AML-193 (cell line): ENCODE measurements at places on chromosomes 12 and 14.

- no peak for DNase-seq
These were observed 6.9 kb upstream of the GPRC5D start for GRCh38 chr12:12958886-12959285.

- no peak for DNase-seq
These were observed 60.0 kb downstream of the CAPS2 start for GRCh38 chr12:75270157-75270556.

GRCh38 chr12:111249018-111249370 lies 119.9 kb downstream of the PHETA1 start:
- DNase-seq = no peak

DNA sequence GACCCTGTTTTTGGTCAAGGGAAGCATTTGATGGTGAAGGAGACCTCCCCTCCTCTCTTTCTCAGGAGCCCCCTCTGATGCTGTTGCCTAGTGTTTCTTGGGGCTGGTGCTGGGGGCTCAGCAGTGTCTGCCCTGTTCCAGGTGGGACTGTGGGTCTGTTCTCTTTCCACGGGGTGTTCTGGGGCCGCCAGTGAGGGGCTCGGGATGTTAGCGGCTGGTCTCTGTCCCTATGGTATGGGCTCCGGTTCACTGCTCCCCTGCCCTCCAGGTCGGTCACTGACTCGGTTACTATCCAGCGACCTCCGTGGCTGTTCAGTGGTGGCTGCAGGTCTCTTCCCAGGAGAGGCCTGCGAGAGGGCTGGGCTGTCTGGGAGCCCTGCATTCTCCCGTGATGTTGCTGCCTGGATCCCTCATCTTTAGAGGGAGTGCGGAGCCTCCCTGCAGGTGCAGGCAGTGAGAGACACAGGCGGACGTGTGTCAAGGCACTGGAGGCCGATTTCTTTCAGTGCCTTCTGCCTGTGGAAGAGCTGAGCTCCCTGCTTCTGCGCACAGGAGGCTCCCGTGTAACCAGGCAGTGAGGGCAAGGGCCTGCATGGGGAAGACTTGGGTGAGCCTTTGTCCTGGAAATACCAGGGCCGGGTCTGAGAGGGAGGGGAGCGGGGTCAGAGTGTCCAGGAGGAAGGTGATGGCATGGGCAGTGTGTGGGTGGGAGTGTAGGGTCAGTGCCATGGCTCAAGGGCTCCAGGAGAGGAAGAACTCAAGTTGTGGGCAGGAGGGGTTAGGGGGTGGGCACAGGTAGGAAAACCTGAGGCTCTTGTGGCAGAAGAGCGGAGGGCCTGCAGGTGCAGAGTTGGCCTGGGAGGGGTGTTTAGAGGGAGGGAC lies 362.6 kb downstream of the TMEM121 start:
- DNase-seq = no peak

DNA sequence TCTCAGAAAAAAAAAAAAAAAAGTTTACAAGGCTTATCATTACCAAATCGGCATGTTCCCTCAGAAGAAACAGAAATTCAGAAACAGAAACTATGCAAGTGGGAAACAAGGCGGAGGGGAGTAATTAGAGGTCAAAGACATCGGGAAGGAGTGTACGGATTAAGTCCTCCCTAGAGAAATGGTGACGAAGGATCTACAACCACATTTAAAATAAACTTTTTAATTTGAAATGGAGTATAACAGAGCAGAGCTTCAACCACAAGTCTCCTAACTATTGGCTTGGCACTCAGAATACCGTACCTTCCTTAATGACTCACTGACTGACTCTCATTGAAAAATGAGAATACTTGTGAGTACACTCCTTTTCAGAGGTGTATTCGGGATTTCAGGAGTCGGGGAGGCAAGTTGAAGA lies 908 bp downstream of the ENTPD5 start:
- DNase-seq = peak; percentile 18

GRCh38 chr14:38762845-38763244 lies 340.2 kb downstream of the SEC23A start:
- DNase-seq = peak; percentile 9

DNA sequence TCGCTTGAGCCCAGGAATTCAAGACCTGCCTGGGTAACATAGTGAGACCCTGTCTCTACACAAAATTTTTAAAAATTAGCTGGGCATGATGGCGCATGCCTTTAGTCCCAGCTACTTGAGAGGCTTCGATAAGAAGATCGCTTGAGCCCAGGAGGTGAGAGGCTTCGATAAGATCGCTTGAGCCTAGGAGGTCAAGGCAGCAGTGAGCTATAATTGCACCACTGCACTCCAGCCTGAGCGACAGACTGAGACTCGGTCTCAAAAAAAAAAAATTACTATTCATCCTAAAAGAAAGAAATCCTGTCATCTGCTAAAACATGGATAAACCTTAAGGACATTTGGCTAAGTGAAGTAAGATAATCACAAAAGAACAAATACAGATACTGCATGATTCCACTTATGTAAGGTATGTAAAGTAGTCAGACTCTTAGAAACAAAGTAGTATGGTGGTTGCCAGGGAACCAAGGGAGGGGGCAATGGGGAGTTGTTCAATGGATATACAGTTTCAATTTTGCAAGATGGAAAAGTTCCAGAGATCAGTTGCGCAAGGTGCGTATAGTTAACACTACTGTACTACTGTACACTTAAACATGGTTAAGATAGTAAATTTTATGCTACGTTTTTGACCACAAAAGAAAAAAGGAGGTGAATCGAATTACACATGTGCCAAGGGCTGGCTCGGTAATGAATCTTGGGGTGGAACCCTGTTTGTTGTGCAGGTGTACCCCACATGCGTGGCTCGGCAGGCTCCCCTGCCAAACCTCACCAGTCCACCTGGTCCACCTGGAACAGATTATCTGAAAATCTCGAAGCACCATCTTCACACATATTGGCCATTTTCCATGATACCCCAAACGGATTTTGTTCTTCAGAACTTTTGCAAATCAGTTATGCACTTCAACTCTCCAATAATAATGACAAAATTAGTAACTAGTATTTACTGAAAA lies 18.3 kb upstream of the ATP2A2 start:
- no peak for DNase-seq

- DNase-seq = no peak
These were observed 263.4 kb downstream of the CCDC91 start for GRCh38 chr12:28453686-28454085.

DNA sequence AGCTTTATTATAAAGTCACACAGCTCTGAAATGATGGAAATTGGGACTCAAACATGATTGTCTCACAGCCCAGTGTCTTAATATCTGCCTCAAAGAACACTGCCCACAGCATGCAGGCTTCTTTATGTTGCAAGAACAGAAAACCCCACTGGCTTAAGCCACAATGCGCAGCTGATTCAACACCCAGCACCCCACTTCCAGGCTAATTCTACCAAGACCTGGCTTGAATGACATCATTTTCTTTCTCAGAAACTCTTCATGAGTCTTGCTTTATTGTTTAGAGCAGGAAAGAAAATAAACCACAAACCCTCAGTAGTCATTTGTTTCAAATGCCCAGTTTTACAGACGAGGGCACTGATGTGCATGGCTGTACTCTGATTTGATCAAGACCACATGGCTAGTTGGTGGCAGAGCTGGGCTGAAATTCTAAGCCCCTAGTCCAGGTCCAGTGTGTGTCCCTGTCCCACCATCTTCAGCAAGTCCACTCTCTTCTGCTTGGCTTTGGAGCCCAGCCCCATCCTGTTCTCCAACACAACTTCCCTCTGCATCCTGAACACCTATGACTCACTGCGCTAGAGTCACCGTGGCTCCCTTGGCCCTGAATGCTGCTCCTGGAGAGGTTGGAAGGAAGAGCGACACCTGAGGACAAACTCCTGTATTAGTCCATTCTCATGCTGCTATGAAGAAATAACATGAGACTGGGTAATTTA lies 50.3 kb upstream of the SRSF5 start:
- peak; percentile 86 for DNase-seq
